H1 (cell line): ENCODE measurements at places on chromosomes 1 and 21. TPM values are rescaled to one million over a fixed set of nuclear protein-coding genes. Genes with fewer than 3 reads are reported as not detected.

- no peak for DNase-seq
These were observed 97.8 kb upstream of the HNRNPU start for GRCh38 chr1:244962130-244962529.

GRCh38 chr1:230011333-230012092 lies 55.5 kb upstream of the GALNT2 start:
- no peak for DNase-seq

- no peak for DNase-seq
These were observed 992 bp upstream of the SSX2IP start for GRCh38 chr1:84691122-84691783.

- DNase-seq: no peak
These were observed 381.4 kb downstream of the RWDD3 start for GRCh38 chr1:95615421-95615820.

DNA sequence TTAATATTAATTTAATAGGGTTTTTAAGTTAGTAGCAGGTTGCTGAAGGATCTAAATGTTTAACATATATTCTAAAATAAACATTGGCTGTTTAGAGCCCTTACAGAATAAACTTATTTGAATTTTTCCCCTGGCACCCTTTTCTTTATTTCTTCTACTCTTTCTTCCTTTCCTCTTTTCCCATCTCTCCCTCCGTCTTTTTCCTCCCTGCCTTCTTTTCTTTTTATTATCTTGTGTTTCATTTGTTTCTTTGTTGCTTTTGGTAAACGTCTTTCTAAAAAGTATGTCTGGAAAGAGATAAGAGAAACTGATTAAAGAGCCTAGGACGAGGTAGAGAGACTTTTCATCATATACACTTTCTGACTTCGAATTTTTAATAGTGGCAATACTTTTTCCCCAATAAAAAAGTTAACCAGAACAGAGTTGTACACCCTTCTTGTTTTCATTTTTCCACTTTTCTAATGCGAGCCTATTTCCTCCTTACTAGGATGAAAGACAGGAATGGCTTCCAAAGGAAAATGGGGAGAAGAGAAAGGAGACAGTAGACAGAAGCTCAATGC lies 39.5 kb upstream of the ATF3 start:
- DNase-seq: no peak

GRCh38 chr1:20666804-20667203 lies 5.6 kb upstream of the DDOST start:
- no peak for DNase-seq

DNA sequence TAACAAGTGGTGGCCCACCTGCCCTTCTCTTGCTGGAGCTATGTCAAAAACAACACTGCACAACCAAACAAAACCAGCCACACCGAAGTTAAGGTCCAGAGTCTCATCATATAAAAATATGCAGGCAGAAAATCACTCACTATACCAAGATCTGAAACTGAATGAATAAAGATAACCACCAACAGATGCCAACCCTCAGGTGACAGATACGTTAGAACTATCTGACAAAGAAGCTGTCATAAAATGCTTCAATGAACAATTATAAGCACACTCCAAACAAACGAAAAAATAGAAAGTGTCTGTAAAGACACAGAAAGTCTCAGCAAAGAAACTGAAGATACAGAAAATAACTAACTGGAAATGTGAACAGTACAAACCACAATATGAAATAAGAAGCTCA lies 14.0 kb downstream of the ZNF496 start:
- no peak for DNase-seq

- DNase-seq: no peak
These were observed 4.2 kb upstream of the RAP1GAP start for GRCh38 chr1:21673277-21673780.

- no peak for DNase-seq
These were observed 154.5 kb upstream of the C1orf87 start for GRCh38 chr1:60228041-60228491.

DNA sequence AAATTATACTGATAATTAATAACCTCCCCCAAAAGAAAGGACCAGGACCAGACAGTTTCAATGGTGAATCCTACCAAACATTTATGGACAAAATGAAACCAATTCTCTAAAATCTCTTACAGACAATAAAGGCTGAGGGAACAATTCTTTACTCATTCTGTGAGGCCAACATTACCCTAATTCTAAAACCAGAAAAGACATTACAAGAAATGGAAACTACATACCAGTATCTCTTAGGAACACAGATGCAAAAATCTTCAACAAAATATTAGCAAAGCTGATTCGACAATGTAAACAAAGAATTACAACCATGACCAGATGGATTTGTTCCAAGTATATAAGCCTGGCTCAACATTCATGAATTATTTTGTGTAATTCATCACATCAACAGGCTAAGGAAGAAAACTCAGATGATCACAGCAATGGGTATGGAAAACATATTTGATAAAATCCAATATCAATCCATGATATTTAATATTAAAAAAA lies 8.6 kb downstream of the TMED5 start:
- no peak for DNase-seq

GRCh38 chr21:14759285-14759684 lies 213.2 kb upstream of the SAMSN1 start:
- no peak for DNase-seq

DNA sequence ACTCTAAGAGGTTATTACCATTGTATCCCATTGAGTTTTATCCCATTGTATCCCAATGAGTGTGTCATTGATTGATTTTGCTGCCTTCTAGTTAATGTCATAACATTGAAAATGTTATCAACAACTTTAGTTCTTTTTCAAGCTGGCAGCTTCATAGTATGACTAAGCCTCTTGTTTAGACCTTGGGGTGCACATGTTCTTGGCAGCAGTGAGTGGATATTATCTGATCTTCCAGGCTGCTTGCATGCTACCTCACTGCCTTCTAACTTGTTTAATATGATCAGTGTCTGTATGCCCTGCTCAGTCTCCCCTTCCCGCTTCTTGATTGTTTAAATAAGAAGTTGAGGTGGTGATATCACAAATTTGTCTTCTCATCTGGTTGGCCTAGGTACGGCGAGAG lies 24.6 kb downstream of the NTPCR start:
- DNase-seq: no peak

DNA sequence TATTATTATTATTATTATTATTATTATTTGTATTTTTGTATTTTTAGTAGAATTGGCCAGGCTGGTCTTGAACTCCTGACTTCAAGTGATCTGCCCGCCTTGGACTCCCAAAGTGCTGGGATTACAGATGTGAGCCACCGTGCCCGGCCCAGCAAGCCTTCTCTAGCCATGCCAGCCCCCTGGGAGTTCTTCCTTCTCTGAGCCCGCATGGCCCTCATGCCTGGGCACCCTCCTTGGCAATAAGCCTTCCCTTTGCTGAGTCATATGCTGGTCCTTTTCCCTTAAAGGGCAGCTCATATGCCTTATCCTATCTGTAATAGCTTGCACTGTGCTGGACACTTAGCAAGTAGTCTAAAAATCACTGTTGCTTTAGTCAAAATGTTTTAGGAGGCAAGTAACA lies 8.5 kb upstream of the NBL1 start:
- DNase-seq: no peak

The TMEM201 gene
- total RNA-seq: 27.1 and 27.9 TPM in 2 replicates

The LEFTY1 gene
- total RNA-seq: 8.4 and 11.7 TPM in 2 replicates

The NKAIN1 gene
- 59.1 and 59.3 TPM in 2 replicates for total RNA-seq

The DCAF8 gene
- 110 and 113 TPM in 2 replicates for total RNA-seq

The FBLIM1 gene
- total RNA-seq: 63.2 and 66.6 TPM in 2 replicates

The CELA2A gene
- total RNA-seq: not detected in 2 replicates

The KRTAP12-4 gene
- not detected in 2 replicates for total RNA-seq

The AMY2A gene
- total RNA-seq: not detected in 2 replicates

The KDF1 gene
- total RNA-seq: 16.7 and 16.9 TPM in 2 replicates
